CD8-positive, alpha-beta memory T cell (primary cell): ENCODE measurements at places on chromosomes 6 and 20.

DNA sequence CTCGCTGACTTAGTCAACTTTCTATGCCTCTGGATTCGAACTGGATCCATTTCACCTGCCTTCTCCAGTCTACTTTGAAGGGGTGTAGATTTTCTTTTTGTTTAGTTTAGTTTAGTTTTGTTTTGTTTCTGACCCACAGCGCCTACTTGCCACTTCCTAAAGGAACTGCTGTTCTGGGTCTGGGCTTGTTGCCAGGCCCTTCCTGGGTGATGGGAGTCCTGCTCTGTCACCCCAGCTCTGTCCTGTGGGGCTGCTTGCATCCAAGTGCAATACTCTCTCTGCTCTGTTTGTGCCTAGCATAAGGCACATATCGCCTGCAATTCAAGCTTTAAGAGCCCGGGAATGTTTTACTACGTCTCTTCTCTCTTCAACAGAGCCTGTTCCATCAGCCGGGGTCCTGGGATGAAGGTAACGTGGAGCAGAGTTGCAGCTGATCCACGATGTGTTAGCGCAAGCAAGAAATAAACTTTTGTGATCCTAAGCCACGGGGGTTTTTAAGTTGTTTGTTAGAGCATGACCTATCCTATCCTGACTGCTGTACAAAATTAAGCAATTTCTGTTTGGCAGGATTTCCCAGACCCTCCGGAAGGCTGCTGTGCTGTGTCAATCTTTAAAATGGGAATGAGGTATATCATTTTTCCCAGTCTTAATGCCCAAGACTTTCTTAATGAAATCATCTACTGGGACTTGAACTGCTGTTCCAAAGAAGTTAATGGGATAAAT, 30.9 kb upstream of the TAGAP start:
- DNase-seq: no peak

DNA sequence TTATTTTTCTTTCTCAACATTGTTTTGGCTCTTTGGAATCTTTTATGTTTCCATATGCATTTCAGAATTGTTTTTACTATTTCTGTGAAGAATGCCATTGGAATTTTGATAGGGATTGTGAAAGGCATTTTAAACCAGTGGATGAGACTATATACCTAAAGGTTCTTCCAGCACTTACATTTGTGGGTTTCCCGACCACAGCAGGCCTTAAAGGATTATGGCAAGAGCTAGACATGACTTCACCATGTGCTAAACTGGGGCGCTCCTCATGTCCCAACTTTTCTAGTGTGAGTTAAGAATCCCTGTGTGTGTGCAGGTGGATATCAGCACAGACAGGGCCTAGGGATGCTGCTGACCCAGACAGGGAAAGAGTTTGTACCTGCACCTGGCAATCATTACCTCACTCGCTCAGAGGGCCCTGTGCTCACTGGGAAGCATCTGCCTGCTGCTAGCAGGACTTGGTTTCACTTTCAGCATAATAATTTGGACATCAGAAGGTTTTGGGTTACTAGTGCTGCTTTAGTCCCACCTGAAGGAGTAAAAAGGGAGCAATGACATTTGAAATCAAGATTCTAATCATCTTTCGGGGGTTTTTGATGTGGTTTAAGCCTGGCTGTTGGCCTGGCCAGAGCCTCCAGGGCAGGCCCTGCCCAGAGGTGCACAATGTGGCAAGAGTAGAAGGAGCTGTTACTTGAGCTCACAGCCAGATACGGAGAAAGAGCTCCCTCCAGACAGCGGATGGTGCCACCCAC, 137.1 kb downstream of the CDC5L start:
- no peak for DNase-seq

- DNase-seq: no peak
Observed at GRCh38 chr6:56739836-56740815, 97.4 kb upstream of the DST start.

- DNase-seq: no peak
Observed at GRCh38 chr6:136668571-136668970, 118.3 kb upstream of the MAP7 start.

GRCh38 chr6:51261691-51262090, 443.0 kb downstream of the TFAP2B start:
- DNase-seq: no peak

DNA sequence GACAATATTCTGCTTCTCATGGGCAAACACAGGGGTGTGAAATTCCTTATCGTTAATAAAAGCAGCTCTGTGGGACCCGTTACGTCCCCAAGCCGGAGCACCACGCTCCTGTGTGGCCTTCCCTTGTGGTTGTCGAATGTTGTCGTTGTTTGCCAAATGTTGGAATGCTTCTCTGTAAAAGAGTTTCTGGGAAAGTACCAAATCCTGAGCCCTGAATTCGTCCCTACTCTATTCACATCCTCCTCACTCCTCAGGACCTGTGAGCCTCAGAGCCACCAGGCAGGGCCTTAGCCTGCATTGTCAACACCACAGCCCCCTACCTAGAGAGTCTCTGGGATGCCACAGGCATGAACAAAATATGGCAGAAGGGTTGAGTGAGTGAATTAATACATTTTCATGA, 64.0 kb downstream of the THBS2 start:
- no peak for DNase-seq

DNA sequence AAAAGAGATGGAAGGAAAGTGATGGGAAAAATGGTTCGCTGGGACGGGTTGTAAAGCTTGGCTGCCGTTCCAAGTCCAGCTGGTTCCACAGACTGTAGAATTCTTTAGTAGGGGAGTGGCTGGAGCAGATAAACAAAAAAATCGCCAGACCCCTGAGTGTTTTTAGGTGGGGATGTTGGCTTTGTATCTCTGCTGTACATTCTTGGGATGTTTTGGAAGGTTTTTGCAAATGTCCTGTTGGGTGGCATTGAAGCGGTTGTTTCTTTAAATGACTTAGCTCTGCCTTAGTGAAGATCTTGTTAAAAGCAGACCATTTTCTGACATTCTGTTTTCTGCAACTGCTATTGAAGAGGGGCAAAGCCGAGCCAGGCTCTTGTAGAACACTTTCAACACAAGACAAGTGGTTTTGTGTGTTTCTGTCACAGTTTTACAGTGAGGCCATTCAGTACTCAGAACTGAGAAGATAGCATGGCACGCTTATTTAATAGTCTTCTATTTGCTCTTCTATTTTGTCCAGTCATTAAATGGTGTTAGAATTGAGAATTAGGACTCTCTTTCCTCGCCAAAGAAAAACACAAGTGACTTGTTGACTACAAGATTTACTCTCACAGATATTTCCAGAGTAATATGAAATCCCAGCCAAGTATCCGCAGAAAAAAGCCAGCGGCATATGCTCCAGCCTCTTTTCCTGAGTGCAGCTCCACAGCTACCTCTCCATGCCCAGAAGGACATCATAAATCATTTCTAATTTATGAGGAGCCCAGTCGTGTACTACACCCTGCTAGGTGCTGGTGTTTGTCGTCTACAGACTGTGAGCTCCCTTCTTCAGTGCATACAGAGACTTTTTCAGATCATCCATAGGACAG, 65.8 kb downstream of the PHACTR2 start:
- no peak for DNase-seq

DNA sequence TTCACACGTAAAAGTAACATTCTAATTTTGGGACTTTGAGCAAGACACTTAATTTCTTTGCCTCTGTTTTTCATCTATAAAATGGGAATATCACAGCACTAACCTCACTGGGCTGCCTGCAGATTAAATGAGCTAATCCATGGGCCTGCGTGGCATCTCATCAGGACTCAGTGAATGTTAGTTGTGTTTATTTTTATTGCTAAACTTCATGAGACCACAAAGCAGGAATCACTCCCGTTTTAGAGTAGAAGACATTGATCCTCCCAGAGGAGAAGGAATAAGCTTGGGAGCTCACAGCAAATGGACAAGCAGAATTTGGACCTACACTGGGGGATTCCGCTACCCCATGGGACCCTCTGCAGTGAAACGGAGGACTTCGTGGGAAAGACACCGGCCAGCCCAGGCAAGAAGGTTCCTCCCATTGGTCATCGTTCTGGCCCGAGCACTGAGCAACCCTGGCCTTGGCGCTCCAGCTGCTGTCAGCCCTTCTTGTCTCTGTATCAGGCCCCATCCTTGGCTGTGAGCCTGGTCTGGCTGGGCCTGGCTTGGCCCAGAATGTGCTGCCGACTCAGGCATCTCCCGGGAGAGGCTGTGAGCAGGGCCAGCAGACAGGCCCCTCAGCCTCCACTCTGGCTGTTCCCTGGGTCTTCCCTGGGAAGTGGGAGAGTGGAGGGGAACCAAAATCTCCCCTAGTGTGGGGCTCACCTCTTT, 79.8 kb downstream of the NFATC2 start:
- no peak for DNase-seq

- DNase-seq: peak; percentile 66
Observed at GRCh38 chr6:4155848-4156466, 20.6 kb upstream of the ECI2 start.

DNA sequence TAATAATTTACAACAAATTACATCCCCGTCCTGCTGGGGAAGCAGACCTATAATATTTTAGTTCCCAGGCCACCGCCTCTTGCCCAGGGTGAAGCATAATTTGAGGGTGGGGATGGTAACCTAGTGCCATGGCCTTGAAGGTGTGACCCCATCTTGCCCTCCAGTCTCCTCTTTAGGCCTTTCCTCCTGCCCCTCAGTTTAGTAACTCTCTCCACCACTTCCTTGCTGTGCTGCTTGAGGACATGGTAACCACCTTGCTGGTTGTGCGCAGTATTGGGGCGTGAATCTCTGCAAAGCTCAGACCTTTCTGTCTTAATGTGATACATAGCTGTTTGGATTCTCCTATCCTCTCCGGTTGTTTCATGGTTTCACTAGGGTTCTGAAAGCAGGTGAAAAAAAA, 16.6 kb downstream of the SNX9 start:
- DNase-seq: no peak

GRCh38 chr20:43925215-43925614, 10.6 kb downstream of the TOX2 start:
- DNase-seq: no peak

GRCh38 chr6:111842891-111843290, 30.4 kb downstream of the FYN start:
- no peak for DNase-seq

DNA sequence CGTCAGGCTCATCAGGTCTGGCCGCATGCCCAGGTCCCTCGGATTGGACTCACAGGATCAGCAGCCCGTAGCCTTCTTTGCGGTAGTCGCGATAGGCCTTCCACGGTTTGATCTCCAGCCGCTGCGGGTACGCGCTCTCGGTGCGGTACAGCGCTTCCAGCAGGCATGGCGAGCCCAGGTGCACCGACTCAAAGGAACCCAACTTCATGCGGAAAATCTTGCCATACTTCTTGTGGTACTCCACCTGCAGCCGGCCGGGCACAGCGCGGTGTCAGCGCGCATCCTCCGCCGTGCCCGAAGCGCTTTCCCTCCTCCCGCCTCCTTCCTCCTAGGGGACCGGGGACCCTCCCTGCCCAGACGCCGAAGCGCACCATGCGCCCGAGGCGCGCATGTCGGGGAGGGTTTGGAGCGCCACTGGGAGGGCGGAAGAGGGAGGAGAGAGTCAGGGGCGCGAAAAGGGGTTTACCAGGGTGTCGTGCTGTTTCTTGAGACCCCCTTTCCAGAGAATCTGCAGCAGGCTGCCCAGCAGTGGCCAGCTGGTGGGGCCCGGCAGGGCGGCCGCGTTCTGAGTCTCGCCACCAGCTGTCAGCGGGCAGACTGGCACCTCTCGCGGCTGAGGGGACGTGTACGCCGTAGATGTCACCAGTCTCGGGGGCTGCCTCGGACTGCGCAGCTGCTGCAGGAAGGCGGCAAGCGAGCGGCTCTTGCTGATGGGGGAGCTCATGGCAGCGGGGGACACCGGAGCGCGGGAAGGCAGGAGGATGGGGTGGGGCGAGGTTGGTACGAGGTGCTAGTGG, 732 bp downstream of the CYP24A1 start:
- no peak for DNase-seq

DNA sequence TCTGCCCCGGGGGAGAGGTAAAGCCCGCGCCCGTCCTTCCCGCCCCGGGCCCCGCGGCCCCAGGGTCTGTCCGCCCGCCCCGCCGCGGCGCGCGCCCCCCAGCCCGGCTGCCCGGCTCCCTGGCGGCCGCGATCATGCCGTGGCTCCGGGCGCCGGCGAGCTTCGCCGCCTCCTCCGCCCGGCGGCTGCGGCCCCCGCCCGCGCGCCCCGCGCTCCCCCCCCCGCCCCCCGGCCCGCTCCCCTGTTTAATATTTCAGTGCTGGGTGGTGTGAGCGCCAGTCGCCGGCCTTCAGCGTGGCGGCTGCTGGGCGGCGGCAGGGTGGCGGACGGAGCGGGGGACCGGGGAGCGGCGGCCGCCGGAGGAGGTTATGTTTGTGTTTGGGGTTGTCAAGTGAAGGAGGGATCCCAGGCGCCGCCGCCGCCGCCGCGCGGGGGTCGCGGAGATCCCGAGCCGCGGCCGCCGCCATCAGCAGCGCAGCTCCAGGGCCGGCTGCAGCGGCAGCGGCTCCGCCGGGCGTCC, at the start of gene HIVEP1:
Gene HIVEP1 (plus strand): TSS at position 275 of the 520 bp plus-strand sequence. CDS start 3,317 bp downstream, outside the sequence.
- DNase-seq: no peak

- no peak for DNase-seq
Observed at GRCh38 chr6:35248300-35248699, 11.2 kb upstream of the ZNF76 start.

DNA sequence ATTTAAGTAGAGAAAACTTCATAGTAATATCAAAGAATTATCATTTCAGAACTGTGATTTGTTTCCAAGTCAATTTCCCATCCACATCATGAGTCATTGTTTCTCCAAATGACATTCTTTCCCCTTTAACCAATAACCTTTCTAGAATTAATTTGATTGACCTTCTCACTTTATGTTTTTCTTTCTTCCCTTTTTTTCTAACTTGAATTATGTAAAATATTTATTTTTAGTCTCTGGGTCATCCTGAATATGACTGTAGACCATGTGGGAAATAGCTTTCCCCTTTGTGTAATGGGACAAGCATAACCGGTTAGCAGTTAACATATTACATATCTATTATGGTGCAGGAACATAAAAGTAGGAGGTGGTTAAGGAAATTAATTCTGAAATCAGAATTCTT, 291.1 kb downstream of the GJA1 start:
- no peak for DNase-seq

GRCh38 chr20:46324960-46325703, 16.8 kb upstream of the CDH22 start:
- DNase-seq: no peak

DNA sequence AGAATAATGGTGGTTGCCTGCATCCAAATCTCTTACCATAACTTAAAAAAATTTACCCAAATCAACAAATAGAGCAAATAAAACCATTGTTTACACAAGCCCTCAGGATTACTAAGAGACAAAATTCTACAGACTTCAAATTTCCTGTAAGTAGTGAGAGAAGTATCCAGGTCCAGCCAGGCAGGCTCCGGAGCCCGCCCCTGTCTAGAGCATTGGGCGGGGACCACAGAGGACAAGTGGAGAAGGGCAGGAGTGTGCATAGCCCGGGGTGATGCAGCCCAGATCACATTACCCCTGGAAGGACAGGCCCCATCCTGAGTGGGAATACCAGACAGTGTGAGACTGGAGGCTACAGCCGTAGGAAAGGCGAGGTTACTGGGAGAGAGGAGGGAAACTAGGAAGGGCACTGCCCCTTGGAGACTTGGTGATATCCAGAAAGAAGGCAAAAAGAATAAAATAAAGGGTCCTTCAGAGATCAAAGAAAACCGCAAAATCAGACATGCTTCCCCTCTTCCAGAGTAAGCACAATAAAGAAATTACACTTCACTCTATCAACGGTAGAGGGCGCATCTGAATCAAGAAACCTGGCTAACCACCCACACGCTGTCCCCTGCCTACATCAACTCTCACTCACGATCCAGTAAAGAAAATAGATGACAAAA, 26.6 kb downstream of the RIN2 start:
- DNase-seq: no peak

GRCh38 chr6:17233531-17233930, 47.6 kb upstream of the RBM24 start:
- no peak for DNase-seq
